Dermis microvascular lymphatic vessel endothelial cell (primary cell): ENCODE measurements at places on chromosomes 7 and 10. TPM values are rescaled to one million over a fixed set of nuclear protein-coding genes. Genes with fewer than 3 reads are reported as not detected.

DNA sequence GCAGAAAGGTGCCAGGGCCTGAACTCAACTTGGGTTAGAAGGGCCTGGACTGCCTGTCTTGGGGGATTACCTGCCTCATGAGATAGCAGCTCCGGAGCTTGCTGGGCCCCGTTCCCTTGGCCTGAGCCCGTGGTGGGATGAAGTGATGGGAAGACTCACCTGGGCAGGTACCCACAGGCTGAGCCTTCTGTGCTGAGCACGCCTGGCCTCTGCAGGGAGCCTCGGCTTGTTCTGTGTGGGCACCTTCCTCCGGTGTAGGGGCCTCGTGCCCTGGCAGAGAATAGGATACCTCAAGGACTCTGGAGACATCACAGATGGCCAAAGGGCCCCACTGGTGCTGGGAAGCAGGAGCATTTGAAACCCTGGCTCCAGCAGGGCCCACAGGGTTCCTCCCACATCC, 4.5 kb downstream of the ZNF467 start:
- no peak for DNase-seq

Gene MUC12
- total RNA-seq, result not detected in 2 replicates

Gene BTBD16
- total RNA-seq, result under 0.01 TPM in 1 of 2 replicates, not detected in the other

Gene MAT1A
- total RNA-seq, result not detected in 2 replicates

Gene SLC39A12
- under 0.01 TPM in 1 of 2 replicates, not detected in the other for total RNA-seq

Gene CHPF2
- total RNA-seq, result 29.4 and 45.1 TPM in 2 replicates

DNA sequence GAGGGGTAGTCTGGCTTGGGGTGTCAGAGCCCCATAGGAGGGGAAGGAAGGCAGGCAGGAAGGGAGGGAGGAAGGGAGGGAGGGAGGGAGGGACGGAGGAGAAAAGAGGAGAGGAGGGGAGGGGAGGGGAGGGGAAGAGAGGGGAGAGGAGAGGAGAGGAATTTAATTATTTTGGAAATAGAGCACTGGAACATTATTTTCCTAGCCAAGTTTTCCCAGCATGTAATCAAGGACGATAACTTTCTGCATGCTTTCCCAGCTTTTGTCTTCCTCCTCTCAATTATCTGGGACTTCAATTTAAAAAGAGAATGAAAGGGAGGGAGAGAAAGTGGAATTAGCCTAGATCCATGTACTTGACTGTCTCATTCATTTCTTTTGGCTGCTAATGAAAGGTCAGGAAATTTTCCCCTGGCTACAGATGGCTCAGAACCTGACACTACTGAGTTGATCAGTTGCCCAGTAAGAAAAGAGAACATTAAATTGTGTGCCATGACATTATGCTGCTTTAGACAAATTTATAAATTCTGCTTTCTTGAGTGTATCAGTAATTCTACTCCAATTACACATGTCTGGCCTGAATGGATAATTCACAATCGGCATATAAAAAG, 148.8 kb downstream of the LRRC4 start:
- DNase-seq, result no peak

DNA sequence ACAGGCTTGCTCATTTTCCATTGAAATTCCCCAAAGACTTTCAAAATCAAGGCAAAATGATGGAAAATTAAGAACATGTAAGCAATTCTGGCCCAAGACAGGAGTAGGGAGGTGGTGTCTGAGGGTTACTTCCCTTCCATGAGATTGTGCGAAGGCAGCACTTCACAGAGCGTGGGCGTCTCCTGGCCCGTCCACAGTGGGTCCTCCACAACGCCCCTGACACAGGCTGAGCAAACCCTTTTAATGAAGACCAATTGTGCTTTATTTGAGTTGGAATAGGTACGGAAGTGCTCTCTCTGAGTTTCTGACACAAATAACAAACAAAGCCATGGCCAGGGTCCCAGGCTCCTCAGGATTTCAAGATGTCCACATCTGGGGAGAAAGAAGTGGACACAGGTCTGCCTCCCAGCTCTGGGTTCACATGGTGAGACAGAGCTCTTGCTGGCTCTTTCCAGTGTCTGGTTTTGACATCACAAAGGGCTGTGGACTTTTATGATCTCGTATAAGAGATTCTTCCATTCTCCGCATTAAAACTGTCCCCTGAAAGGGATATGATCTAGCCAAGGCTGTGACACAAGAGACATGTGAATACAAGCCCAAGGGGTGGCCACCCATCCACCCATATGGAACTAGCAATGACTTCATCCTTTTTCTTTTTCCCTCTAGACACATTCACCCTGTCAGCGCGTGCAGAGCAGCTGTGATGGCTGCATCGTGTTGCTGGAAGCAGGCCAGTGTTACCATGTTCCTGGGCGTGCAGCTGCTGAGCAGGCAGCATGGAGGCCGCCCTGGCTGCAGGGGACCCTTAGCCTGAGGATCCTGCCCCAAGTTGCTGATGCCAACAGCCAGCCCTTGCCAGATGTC, 145.6 kb downstream of the ADAM12 start:
- no peak for DNase-seq

DNA sequence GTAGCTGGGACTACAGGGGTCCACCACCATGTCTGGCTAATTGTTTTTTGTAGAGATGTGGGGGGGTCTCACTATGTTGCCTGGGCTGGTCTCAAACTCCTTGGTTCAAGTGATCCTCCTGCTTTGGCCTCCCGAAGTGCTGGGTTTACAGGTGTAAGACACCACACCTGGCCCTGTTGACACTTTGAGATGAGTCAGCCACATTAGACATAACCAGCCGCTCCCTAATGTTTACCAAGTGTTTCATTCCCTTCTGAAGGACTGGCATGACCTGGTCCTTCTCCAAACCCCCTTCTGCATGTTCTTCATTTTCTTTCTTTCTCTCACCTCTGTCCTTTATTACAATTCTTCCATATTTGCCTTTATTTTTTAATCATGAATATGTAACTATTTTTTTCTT, 67.8 kb downstream of the TAF3 start:
- no peak for DNase-seq

DNA sequence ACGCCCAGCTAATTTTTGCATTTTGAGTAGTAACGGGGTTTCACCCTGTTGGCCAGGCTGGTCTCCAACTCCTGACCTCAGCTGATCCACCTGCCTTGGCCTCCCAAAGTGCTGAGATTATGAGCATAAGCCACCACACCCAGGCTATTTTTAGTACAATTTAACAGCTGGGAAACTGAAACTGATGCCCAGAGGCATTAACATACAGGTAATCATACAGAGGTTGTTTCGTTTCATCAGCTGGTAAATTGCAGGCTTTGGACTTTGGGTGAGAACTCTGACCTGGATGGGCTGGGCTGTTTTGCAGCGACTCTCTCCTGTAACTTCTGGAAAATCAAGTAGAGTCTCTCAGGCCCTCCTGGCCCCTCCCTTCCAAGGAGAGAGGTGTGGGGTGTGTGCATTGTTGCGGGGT, 6.2 kb upstream of the ACHE start:
- DNase-seq, result no peak

Gene C10orf67
- not detected in 2 replicates for total RNA-seq

DNA sequence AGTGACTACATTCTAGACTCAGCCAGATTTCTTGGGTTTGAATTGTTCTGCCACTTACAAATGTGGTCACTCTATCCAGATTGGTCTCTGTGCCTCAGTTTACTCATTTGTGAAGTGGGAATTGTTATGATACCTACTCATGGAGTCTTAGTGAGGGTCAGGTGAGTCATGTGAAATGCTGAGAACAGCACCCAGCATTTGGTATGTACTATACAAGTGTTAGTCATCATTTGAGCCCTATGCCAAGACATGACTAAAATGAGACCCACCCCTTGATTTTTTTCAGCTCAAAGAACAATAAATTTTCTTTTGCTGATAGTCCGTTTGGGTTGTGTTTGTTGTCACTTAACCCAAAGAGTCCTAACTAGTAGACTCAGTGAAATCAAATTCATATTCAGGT, 92.8 kb downstream of the CHN2 start:
- no peak for DNase-seq

DNA sequence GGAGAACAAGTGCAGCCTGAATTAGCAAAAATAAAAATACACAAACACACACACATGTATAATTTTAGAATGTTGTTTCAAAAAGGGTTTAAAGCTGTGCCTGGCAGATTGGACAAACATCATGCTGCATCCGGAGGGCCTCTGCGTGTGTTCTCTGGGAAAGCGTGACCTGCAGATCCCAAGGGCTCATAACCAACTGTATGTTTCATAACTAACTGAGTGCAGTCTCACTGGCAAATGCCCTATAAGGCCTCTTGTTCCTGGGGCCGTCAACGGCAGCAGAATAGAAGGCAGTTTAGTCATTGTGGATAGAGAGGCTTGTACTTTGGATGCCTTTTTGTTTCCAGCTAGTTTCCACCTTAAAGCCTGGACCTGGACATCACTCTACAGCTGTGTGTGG, 243.8 kb upstream of the KIAA1217 start:
- no peak for DNase-seq

- no peak for DNase-seq
Observed at GRCh38 chr7:35700333-35700732, 5.4 kb upstream of the HERPUD2 start.

Gene MMS19
- 55.3 and 56.8 TPM in 2 replicates for total RNA-seq

Gene ADAMTS14
- total RNA-seq, result under 0.01 TPM in 1 of 2 replicates, not detected in the other

DNA sequence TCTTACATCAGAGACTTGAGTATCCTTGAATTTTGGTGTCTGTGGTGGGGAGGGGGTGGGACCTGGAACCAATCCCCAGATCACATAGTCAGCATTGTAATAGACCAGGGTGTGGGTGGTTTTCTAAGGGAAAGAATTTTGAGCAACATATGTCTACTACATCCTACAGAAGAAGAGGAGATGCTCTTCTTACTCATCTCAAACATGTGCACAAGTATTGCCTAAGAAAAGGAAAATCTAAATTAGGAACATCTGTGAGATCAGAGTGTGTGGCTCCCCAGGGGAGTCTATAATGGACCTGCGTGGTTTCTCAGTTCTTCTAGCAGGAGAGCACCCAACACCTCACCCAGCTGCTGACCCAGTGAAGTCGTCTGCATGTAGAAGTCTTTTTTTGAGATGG, 148.8 kb downstream of the CCDC3 start:
- DNase-seq, result no peak

GRCh38 chr7:37915438-37915837, 1.2 kb downstream of the SFRP4 start:
- no peak for DNase-seq

GRCh38 chr10:117542706-117543224, at the start of gene EMX2:
TSS of gene EMX2 (plus strand) at chr10:117542746. CDS start at chr10:117543268, 522 bp downstream.
- no peak for DNase-seq

GRCh38 chr7:119761776-119762175, 511.2 kb upstream of the KCND2 start:
- DNase-seq, result no peak

Gene MKX
- under 0.01 TPM in 1 of 2 replicates, not detected in the other for total RNA-seq

Gene VAX1
- not detected in 2 replicates for total RNA-seq

DNA sequence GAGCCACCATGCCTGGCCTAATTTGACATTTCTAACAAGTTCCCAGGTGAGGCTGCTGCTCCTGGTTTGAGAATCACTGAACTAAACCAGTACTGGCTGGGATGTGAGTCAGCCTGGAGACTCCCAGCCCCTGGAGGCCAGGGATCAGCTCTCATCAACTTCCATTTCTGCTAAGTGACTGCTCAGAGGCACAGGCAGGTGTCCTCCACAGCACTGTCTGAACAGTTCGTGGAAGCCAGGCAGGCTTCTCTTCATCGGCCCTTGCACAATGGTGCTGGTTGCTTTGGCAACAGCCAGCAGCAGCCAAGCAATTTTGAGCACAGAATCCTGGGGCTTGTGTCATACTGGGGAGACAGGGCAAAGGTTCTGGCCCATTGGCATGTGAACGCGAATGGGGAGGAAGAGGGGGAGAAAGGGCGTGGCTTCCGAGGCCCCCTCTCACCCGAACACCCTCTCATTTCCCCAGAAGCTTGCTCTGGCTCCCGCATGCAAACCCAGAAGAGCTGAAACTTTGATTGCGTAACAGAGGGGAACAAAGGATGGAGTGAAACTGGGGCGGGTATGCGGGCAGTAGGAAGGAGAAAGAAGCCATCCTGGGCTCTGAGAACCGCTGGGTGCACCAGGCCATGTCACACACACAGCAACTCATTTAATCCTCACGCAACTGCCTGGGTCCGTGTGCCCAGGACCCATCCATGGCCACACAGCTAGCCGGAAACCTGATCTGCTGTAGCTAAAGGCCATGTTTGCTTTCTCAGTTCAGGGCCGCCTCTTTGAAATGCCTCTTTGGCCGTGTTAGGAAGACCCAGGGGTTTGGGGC, 9.0 kb upstream of the POR start:
- DNase-seq, result no peak

Gene SAP25
- 0.13 TPM in 1 of 2 replicates, not detected in the other for total RNA-seq

DNA sequence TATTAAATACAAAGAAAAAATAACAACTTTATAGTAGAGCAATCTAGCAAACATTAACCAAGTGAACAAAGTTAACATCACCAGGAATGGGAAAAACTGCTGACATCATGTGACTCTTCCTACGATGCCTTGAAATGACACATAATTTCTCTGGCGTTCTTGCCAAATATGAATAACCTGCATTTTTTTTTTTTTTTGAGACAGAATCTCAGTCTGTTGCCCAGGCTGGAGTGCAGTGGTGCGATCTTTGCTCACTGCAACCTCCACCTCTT, 126.5 kb upstream of the VKORC1L1 start:
- DNase-seq, result no peak

DNA sequence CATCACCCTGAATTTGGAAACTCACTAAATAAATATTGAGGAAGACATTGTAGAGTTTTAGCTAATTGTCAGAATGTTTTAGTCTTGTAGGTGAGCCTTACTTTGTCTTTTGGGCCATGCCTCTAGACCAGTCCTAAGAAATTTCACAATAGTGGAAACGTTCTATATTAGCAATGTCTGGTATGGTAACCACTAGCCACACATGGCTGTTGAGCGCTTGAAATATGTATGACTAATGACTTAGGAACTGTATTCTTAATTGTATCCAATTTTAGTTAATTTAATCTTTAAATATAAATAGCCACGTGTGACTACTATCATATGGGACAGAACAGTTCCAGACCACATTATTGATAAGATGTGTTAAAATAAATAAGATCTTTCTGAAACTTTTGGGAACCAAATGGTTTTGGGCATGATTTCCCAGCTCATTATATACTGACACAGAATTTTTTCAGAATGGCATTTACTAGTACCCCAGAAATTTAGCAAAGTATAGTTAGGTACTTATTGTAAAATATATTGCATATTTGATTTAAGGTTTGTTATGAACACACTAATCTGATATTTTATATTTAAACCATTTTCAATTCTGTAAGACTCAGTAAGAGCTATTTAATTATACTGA, 95.0 kb downstream of the VPS50 start:
- DNase-seq, result no peak

DNA sequence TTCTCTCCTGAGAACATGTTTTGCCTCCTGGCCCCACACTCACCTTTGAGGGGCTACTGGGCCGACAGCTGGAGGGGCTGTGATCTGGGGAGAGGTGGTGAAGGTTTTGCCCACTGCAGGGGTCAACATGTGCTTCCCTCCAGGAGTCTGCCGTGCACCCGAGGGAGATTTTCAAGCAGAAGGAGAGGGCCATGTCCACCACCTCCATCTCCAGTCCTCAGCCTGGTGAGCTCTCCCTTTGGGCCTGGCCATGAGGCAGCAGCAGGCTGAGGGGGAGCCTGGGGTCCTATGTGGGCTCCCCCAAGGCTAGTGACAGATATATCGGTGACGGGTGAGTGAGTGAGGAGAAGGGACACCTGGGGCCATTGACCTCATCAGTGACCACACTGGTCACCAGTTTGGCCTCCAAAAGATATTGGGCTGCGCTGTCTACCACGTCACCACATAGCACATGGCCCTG, 6.6 kb downstream of the PGAM2 start:
- DNase-seq, result no peak
